HS-5 (cell line): ENCODE measurements at places on chromosomes 6 and 20.

- DNase-seq = no peak
These were observed 8.5 kb upstream of the SLCO4A1 start for GRCh38 chr20:62633598-62634329.

- no peak for DNase-seq
These were observed 9.1 kb upstream of the INSM1 start for GRCh38 chr20:20358801-20359200.

- no peak for DNase-seq
These were observed 36.3 kb upstream of the BLCAP start for GRCh38 chr20:37564016-37564387.

DNA sequence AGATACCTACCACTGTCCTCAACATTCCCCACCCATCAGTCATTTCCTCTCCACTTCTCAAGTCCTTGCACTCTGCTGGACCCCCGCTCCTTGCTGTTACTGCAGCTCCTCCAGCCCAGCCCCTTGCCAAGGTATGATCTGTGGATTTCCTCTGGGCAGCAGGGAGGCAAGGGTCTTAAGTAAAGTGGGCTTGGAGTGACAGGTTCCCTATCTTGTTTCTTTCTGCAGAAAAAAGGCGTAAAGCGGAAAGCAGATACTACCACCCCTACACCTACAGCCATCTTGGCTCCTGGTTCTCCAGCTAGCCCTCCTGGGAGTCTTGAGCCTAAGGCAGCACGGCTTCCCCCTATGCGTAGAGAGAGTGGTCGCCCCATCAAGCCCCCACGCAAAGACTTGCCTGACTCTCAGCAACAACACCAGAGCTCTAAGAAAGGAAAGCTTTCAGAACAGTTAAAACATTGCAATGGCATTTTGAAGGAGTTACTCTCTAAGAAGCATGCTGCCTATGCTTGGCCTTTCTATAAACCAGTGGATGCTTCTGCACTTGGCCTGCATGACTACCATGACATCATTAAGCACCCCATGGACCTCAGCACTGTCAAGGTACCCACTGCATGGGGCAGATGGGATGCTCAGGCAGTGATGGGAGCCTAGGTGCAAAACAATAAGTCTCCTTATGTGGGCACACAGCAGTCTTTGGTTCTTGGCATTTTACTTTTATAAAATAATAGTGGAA lies 8.1 kb downstream of the BRD2 start:
- DNase-seq = no peak

DNA sequence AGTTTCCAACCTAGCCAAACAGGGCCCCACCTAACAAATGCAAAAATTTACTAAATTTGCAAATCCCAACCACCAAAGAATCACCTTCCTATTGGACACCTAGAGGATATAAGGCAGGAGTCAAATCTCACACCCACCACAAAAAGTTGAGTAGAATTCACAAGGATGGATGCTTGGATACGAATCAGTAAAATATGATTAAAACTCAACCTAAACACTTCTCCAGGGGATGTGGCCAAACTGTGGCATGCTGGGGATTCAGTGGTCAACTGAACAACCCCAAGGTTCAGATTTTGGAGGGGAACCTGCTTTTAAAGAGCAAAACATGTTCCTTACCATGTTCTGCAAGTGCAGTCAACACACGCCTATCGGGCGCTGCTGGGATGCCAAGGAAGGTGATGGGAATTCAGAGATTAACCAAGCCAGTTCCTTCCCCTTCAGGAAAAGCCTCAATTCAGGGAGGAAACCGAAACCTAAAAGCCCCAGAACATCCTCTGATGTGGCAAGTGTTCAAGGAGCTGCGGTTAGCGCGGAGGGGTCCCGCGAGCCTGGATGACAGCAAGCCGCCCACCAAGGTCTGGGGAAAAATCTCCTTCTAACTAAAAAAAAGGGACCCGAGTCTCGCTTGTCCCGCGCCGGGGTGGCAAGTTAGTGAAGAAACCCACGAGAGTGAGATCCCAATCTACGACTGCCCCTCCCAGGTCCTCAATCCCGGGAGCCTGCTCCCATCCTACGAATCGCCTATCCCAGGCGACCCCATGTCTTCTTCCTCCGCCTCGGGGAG lies 902 bp downstream of the SAMHD1 start:
- DNase-seq = no peak

GRCh38 chr6:112286010-112286409 lies 31.6 kb upstream of the LAMA4 start:
- DNase-seq = no peak

DNA sequence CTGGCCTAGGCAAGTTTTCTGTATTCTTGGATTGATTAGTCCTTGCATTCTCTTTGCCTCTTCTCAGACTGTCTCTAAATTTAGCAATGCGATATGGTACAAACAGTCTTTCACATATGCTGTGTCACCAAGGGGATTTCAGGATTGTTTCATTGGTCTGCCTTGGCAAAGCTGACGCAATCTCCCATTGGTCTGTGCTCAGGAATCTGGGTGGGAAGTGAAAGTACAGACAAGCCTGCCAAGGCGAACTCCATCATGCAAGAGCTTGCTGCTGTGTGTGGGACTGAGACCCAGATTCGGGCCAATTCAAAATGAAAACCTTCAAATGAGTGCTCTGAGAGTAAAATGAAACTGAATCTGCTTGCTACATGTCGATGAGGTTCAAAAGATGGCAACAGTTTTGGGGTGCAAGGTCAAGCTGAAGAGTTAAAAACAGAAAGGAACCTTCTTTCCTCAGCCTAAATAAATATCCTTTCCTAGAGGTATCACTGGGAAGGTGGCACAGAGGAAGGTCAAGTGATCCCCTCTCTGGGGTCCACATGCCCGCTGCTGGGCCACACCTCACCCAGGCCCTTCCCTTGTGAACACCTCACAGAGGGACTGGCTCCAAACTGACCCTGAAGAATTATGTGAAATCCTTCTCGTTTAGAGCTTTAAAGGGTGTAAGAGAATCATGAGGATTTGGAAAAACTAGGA lies 198.8 kb upstream of the PREP start:
- peak; percentile 80 for DNase-seq

DNA sequence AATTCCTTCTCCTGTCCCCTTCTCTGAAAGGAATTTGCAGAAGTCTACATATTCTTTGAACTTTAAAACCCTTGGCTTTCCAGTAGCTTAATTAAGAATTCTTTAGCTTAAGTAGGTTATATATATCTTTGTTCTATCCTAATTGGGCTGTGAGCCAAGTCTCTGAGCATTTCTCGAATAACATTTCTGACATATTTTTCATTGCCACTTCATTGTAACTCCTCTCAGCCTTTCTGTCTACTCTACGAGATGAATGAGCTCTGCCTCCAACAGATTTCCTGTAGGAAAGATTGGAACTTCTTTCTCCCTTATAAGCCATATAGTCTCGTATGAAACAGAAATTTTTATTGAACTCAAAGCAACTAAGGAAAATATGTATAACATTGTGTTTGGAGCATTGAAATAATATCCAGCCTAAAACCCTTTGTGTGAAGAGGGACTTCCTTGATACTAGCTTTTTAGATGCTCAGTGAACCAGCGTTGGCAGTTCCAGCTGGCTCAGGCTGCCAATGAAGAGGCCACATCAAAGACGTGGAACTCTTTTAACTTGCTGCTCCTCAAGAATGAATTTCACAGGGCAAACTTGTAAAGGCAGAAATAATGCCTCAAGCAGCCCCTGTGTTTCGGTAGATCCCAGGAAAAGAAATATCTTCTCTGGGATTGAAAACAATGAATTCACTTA lies 87.7 kb upstream of the NOX3 start:
- no peak for DNase-seq

GRCh38 chr6:143158113-143158581 lies 97.5 kb downstream of the AIG1 start:
- DNase-seq = no peak

- no peak for DNase-seq
These were observed 47.7 kb upstream of the DACT2 start for GRCh38 chr6:168367285-168367751.

DNA sequence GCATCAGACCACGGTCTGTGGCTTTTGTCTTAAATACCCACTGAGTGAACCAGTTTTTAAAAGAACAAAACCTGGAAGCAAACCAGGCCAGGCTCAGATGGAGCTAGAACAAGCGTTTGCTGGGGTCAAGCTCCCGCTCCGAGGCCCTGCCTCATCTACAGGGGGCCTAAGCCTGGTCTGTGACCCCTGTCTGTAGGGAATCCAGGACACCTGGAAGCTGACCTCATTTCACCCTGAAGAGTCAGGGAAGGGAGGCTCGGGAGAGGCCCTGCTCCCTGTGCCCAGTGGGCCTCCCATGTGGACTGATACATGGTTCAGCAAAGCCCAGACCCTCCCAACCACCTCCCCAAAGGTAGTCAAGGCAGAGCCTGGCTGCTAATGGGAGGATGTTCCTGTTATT lies 26.8 kb upstream of the DLGAP4 start:
- no peak for DNase-seq

- no peak for DNase-seq
These were observed 47.2 kb downstream of the BACH2 start for GRCh38 chr6:90249458-90249857.

DNA sequence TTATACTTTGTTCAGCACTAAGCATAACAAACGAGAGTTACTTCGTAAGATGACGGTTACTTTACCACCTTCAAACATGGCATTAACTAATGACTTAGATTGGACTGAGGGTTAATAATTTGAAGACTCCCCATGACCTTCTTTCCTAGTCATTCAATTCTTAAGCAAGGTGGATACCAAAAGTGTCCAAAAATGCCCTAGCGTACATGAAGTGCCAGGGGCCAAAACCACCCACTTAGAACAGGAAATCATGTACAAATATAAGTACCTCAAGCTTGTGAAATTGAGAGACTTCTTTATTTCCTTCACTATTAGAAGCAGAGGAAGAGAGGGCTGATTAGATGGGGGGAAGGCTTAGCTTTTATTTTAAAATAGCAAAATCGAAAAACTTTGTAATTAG lies 166.4 kb downstream of the ATXN1 start:
- no peak for DNase-seq

GRCh38 chr6:89950879-89951391 lies 56.7 kb downstream of the GJA10 start:
- no peak for DNase-seq

DNA sequence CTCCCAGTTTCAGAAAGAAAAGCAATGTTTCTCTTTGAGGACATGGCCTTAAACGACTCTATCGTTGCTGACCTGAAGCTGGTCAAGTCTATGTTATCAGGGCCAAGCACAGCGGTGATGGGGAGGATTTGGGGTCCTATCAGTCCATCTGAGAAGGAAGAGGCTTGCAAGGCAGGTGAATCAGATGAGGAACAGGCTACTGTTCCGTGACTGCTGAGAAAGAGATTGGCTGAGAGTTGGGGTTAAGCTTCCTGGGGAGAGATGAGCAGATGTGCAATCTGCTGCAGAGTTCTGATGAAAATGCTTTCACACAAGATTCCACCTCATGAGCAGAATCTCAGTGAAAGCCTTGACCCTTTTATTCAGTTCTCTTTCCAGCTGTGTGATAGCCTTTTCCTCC lies 168.3 kb upstream of the STMND1 start:
- DNase-seq = no peak

GRCh38 chr6:157182503-157183264 lies 140.6 kb downstream of the TMEM242 start:
- no peak for DNase-seq

DNA sequence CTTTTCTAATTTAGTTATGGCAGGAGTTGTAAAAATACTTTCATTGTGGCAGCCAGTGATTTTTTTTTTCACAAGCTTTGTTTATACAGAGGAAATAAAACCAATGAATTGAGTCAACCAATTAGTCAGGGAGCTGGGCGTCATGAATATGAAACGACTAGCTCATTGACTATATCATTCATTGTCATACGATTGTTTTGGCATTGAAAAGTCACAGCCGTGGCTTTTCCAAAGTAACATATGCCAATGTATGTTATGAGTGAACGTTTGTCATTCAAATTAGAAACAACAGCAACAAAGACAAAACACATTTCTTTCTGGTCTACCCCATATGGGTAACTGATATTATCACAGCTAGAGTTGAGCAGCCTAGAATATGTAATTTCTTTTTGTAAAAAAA lies 810.6 kb downstream of the EPHA7 start:
- no peak for DNase-seq

GRCh38 chr6:154554491-154554890 lies 44.0 kb upstream of the CNKSR3 start:
- no peak for DNase-seq

- DNase-seq = peak; percentile 63
These were observed 533 bp downstream of the ZFAND3 start for GRCh38 chr6:37819802-37820717.

DNA sequence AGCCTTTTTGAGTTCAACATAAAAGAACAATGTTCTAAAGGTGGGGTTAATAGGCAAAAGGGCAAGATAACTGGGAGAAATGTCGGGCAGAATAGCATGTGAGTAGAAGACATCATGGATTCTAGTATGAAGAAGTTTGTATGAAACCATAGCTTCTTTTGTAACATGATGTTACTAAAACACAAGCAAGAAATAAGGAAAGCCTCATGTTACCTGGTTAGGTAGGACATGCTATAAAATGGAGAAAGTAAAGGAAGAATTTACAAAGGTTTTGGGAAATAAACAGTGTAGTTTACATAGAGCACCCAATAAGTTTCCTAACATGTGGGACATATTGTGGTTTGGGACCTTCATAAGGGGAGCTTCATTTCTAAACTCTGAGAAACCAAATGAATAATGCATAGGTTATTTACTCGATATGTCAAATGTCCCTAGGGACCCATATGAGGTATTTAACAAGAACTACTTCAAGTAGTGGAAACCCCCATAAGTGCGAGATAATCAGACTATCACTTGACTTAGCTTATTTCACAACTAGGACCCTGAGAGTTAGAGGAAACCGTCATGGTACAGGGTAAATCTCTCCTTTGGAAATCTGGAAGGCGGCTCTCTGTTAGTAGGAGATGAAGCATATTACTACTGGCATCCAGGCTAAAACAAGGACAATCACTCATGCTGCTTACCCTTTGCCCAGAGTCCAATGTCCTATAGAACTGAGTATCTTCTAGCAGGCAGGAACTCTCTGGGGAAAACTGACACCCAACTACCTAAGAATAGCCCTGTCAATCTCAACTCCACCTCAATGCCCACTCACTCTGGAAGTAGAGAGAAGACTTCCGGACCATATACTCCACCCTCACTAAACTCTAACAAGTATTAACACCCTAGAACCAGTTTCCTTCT lies 57.5 kb downstream of the ILRUN start:
- DNase-seq = no peak

- DNase-seq = no peak
These were observed 152.3 kb upstream of the JAG1 start for GRCh38 chr20:10826111-10826510.

DNA sequence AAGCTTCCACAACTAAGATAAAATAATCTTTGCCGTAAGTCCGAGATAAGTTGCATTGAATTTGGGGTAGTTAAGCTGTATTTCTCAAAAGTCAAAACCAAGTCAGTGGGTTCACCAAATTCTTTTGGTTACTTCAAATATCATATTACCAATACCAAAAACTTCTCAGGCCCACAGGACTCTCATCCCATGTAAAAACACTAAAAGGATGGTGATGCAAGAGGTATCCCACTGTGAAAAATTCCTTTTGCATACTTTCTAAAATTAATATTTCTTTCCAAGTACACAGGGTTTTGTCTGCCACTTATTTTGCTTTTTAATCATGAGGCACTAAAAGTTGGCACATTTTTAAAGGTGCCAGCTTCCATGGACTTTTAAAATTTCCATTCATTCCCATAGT lies 151.3 kb downstream of the GJA10 start:
- no peak for DNase-seq

- no peak for DNase-seq
These were observed 107.3 kb downstream of the IRF4 start for GRCh38 chr6:498795-499231.
